ENCODE measurements at places on chromosomes 5 and 9. TPM values are rescaled to one million over a fixed set of nuclear protein-coding genes. Genes with fewer than 3 reads are reported as not detected.
A peak's percentile ranks its signal among the peaks of the same experiment; 100 is the strongest.

GRCh38 chr5:79663212-79663611 is 26.4 kb upstream of the CMYA5 start:
- no peak overlapping the region for H3K27ac ChIP-seq
- no peaks in the 10 kb centered on the region for H3K4me1 ChIP-seq
- peaks cover 12% of the 10 kb centered on the region for H3K36me3 ChIP-seq
- DNase-seq, result no peak

GRCh38 chr9:86557918-86558317 is 203.7 kb upstream of the TUT7 start:
- H3K36me3 ChIP-seq, result no peaks in the 10 kb centered on the region
- no peak overlapping the region for H3K27ac ChIP-seq
- no peak overlapping the region for H3K4me3 ChIP-seq

DNA sequence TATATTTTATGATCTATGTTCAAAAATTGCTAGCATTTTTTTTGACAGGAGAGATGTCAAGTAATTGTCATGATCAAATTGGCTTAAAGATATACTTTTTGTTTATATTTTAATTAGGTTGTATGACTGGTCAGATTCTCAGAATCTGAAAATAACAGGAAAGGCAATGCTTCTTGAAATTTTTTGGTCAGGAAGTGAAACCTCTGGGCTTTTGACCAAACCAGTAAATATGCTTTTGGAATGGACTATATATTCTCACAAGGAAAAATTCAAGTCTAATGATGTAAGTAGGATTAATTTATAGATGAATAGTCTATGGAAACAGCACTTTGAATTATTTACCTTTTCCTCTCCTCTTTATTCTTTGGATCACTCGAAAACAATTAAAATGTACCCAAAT is 52.3 kb downstream of the SLF1 start:
- no peak overlapping the region for H3K27ac ChIP-seq
- no peaks in the 10 kb centered on the region for H3K4me1 ChIP-seq
- no peaks in the 10 kb centered on the region for H3K27me3 ChIP-seq
- no peak overlapping the region for H3K4me3 ChIP-seq

DNA sequence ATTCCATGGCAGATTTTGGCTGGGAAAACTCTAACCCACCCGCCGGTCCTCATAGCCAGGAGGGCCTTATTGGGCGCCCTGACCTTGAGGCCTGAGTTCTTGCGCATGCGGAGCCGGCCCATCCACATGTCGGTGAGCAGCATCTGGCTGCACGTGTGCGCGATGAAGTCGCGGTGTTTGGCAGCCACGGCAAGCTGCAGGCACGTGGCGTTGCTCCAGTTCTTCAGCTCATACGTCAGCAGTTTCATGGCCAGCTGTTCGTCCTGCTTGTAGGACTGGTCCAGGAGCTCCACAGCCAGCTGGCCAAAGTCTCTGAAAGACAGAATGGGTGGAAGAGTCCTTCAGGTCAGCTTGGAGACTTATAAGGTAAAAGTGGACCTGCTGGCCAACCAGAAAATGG is 204.3 kb upstream of the KLF9 start:
- no peak overlapping the region for H3K27ac ChIP-seq
- no peaks in the 10 kb centered on the region for H3K4me1 ChIP-seq
- H3K36me3 ChIP-seq, result peaks cover 4% of the 10 kb centered on the region
- no peaks in the 10 kb centered on the region for H3K27me3 ChIP-seq
- no peak overlapping the region for H3K4me3 ChIP-seq
- no peak for DNase-seq

DNA sequence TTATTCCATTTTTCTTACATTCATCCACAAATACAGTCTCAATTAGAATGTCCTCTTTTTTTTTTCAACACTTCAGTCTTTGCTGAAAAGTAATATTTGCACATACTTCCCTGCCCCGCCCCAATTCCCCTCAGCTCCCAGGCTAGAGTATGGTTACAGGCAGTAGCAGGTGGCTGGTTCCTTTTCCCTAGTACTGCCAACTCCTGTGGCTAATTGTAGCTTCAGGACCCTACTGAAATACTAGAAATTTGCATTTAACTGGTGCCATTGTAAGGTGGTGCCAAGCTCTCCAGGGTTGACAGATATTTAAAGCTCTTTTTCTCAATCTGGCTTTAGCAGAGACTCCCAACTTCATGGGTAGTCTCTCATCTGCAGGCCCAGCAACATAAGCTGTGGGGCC is 80.3 kb downstream of the FAM81B start:
- no peaks in the 10 kb centered on the region for H3K4me1 ChIP-seq
- no peaks in the 10 kb centered on the region for H3K27me3 ChIP-seq
- H3K36me3 ChIP-seq, result no peaks in the 10 kb centered on the region
- H3K4me3 ChIP-seq, result no peak overlapping the region

DNA sequence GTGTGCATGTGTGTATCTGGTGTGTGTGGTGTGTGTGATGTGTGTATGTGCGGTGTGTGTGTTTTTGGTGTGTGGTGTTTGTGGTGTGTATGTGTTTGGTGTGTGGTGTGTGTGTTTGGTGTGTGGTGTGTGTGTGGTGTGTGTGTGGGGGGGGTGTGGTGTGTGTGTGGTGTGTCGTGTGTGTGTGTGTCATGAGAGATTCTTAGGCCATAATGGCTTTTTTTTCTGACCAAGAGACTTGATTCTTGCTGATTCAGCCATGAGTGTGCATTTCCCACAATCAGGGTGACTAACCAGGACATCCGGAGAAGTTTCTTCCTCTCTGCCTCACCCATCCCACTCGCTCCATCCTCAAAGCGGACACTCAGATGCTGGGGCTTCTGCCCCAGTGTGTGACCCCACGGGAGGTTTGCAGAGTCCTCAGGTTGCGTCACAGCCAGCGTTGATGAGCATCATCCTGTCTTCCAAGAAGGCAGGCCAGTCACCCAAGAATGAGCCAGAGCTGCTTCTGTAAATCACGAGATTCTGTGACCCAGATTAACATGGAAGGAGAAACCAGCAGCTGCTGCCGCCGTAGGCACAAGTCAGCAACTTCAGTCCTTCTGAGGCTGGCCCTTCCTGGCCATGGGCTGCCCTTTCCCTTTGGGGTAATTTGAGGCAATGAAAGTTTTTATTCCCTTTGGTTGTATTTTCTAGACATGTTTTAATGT is 12.5 kb upstream of the CTSL start:
- no peak for DNase-seq
- no peaks in the 10 kb centered on the region for H3K36me3 ChIP-seq
- no peak overlapping the region for H3K27ac ChIP-seq
- H3K4me3 ChIP-seq, result no peak overlapping the region
- no peaks in the 10 kb centered on the region for H3K27me3 ChIP-seq

DNA sequence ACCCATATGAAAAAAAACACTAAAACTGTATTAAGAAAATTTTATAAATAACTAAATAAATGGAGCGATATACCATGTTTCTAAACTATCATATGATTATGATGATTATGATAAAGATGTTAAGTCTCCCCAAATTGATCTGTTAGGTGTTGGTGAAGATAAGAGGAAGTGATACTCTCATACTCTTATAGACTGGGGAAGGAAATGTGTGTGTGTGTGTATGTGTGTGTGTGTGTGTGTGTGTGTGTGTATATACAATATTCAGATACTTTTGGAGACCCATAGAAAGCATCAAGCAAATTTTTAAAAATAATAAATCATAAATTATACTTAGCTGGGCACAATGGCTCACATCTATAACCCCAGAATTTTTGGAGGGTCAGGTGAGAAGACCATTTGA is 62.9 kb downstream of the TMEM232 start:
- H3K27me3 ChIP-seq, result no peaks in the 10 kb centered on the region
- no peak overlapping the region for H3K4me3 ChIP-seq
- DNase-seq, result no peak
- H3K27ac ChIP-seq, result no peak overlapping the region
- no peaks in the 10 kb centered on the region for H3K36me3 ChIP-seq
- H3K4me1 ChIP-seq, result peaks cover 15% of the 10 kb centered on the region

DNA sequence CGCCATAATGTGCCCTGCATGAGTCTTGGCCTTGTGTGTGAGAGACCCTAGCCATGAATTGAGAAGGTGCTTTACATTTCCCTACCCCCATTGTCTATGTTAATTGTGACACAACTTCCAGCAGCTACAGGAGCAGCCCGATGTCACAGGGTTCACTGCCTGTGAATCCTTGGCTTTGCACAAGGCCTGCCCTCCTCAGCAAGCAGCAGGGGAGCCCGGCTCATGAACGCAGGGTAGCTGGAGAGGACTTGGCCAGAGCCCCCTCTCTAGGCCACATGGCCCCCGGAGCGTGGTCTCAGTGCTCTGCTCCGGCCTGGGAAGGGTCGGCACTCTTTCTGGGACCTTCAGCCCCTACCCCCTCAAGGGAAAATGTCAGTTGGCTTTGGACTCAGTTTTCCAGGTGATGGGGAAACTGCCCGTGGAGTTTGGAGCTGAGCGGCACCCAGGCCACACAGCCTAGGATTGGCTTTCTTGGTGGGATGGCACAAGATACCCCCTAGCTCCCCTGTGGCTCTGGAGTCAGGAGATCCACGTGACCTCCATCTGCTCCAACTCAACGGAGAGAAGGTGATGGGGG is 160.8 kb downstream of the DAB2IP start:
- no peak overlapping the region for H3K27ac ChIP-seq
- peaks cover 24% of the 10 kb centered on the region for H3K4me1 ChIP-seq
- no peak for DNase-seq
- H3K27me3 ChIP-seq, result no peaks in the 10 kb centered on the region
- no peak overlapping the region for H3K4me3 ChIP-seq

- H3K27me3 ChIP-seq, result no peaks in the 10 kb centered on the region
- H3K4me3 ChIP-seq, result no peak overlapping the region
- no peaks in the 10 kb centered on the region for H3K36me3 ChIP-seq
- no peak for DNase-seq
- H3K4me1 ChIP-seq, result no peaks in the 10 kb centered on the region
- H3K27ac ChIP-seq, result no peak overlapping the region
Observed at GRCh38 chr5:80799041-80799440, 144.3 kb upstream of the DHFR start.

GRCh38 chr5:73302797-73303147 is 129.8 kb downstream of the TMEM174 start:
- no peak for DNase-seq
- peaks cover 44% of the 10 kb centered on the region for H3K4me1 ChIP-seq
- no peak overlapping the region for H3K27ac ChIP-seq
- no peaks in the 10 kb centered on the region for H3K36me3 ChIP-seq

GRCh38 chr5:125054146-125054545 is 307.7 kb upstream of the ZNF608 start:
- no peaks in the 10 kb centered on the region for H3K27me3 ChIP-seq
- DNase-seq, result no peak
- peaks cover 35% of the 10 kb centered on the region for H3K4me1 ChIP-seq
- H3K36me3 ChIP-seq, result no peaks in the 10 kb centered on the region

- H3K36me3 ChIP-seq, result no peaks in the 10 kb centered on the region
- peaks cover 99% of the 10 kb centered on the region for H3K4me1 ChIP-seq
- H3K27ac ChIP-seq, result peak overlapping the region; percentile 89
- H3K4me3 ChIP-seq, result peak overlapping the region; percentile 46
Observed at GRCh38 chr9:71758785-71759184, 9.5 kb downstream of the CEMIP2 start.

GRCh38 chr5:143968071-143968878 is 156.3 kb downstream of the HMHB1 start:
- H3K36me3 ChIP-seq, result no peaks in the 10 kb centered on the region
- H3K4me3 ChIP-seq, result no peak overlapping the region
- H3K27me3 ChIP-seq, result no peaks in the 10 kb centered on the region
- peak; percentile 57 for DNase-seq
- H3K27ac ChIP-seq, result no peak overlapping the region

- no peaks in the 10 kb centered on the region for H3K36me3 ChIP-seq
- no peak overlapping the region for H3K4me3 ChIP-seq
- no peak for DNase-seq
- H3K27me3 ChIP-seq, result peaks cover 51% of the 10 kb centered on the region
- no peak overlapping the region for H3K27ac ChIP-seq
Observed at GRCh38 chr5:38843665-38844064, 2.1 kb upstream of the OSMR start.

- DNase-seq, result no peak
- H3K27me3 ChIP-seq, result no peaks in the 10 kb centered on the region
- H3K27ac ChIP-seq, result no peak overlapping the region
- peaks cover 13% of the 10 kb centered on the region for H3K4me1 ChIP-seq
- H3K4me3 ChIP-seq, result no peak overlapping the region
Observed at GRCh38 chr9:108478431-108479332, 377.1 kb downstream of the ACTL7B start.

GRCh38 chr5:79982136-79982535 is 8.9 kb downstream of the MTX3 start:
- no peak overlapping the region for H3K27ac ChIP-seq
- peaks cover 12% of the 10 kb centered on the region for H3K36me3 ChIP-seq
- no peaks in the 10 kb centered on the region for H3K27me3 ChIP-seq
- H3K4me3 ChIP-seq, result no peak overlapping the region
- DNase-seq, result no peak
- H3K4me1 ChIP-seq, result no peaks in the 10 kb centered on the region

DNA sequence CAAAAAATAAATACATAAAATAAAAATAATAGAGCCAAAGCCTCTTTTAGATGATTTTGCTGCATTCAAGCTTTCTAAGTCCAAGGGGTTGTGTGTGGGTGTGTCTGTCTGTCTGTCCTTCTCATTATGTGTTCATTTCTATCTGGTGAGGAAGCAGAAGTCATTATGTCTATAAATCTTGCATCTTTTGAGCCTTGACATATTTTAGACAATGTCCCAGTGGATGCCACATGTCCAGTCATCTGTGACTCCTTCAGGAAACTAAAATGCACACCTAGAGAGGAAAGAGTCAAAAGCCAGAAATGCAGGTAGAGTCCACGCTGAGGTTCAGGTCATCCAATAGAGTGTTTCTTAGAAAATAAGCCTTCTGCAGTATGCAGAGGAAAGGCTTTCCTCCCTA is 80.9 kb downstream of the GALNT10 start:
- H3K4me1 ChIP-seq, result peaks cover 12% of the 10 kb centered on the region
- H3K27me3 ChIP-seq, result no peaks in the 10 kb centered on the region
- no peaks in the 10 kb centered on the region for H3K36me3 ChIP-seq
- DNase-seq, result no peak

- H3K4me3 ChIP-seq, result no peak overlapping the region
- no peak overlapping the region for H3K27ac ChIP-seq
- no peaks in the 10 kb centered on the region for H3K27me3 ChIP-seq
- H3K4me1 ChIP-seq, result peaks cover 5% of the 10 kb centered on the region
- peak; percentile 42 for DNase-seq
Observed at GRCh38 chr9:2132484-2133082, 117.4 kb downstream of the SMARCA2 start.

CCDC183 gene
- 0.84 TPM for total RNA-seq

NSMF gene
- total RNA-seq, result 62.0 TPM

NFIB gene
- 0.40 TPM for total RNA-seq

THOC3 gene
- 148 TPM for total RNA-seq

ITK gene
- not detected for total RNA-seq

FAM169A gene
- total RNA-seq, result 23.8 TPM

SHOC1 gene
- not detected for total RNA-seq

TAS2R1 gene
- not detected for total RNA-seq

SNX24 gene
- total RNA-seq, result 21.0 TPM

BRINP1 gene
- 0.62 TPM for total RNA-seq

SHISAL2B gene
- total RNA-seq, result 10.4 TPM

GAS1 gene
- 104 TPM for total RNA-seq

HEMGN gene
- total RNA-seq, result not detected

CARD9 gene
- not detected for total RNA-seq

Measured in neural progenitor cell (in vitro differentiated cells).